ENCODE measurements at places on chromosomes 6 and 20. TPM values are rescaled to one million over a fixed set of nuclear protein-coding genes. Genes with fewer than 3 reads are reported as not detected.

NR2E1 gene
- not detected for polyA plus RNA-seq

DNA sequence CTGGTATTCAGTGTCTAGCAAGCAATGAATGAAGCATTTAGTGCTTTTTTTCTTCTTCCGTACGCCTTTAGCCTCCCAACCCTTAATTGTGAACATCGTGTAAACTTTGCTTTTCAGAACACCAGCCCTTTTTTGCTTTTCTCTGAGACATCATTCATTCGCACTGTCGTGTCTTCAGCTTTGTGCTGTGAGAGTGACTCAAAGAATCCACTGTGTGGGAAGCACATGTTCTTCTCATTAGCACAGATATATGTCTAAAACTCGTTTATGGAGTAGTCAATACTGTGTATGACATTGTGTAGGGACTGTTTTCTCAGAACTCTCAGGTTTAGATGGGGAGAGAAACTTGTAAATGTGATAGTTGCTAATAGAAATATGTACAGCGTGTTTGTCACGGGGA is 279.1 kb downstream of the FARS2 start:
- peaks cover 7% of the 10 kb centered on the region for H3K4me1 ChIP-seq
- H3K27ac ChIP-seq = no peak overlapping the region
- no peaks in the 10 kb centered on the region for H3K36me3 ChIP-seq

GRCh38 chr6:1894954-1895353 is 285.2 kb downstream of the FOXC1 start:
- no peak overlapping the region for H3K4me3 ChIP-seq
- H3K27me3 ChIP-seq = peaks cover 3% of the 10 kb centered on the region
- no peak overlapping the region for H3K27ac ChIP-seq
- H3K36me3 ChIP-seq = no peaks in the 10 kb centered on the region
- H3K4me1 ChIP-seq = no peaks in the 10 kb centered on the region
- no peak for DNase-seq

- H3K4me1 ChIP-seq = peaks cover under 1% of the 10 kb centered on the region
- no peaks in the 10 kb centered on the region for H3K27me3 ChIP-seq
- H3K36me3 ChIP-seq = no peaks in the 10 kb centered on the region
- H3K4me3 ChIP-seq = no peak overlapping the region
These were observed 73.1 kb downstream of the NCOA3 start for GRCh38 chr20:47574616-47575364.

MAD2L1BP gene
- 27.1 TPM for polyA plus RNA-seq

DNA sequence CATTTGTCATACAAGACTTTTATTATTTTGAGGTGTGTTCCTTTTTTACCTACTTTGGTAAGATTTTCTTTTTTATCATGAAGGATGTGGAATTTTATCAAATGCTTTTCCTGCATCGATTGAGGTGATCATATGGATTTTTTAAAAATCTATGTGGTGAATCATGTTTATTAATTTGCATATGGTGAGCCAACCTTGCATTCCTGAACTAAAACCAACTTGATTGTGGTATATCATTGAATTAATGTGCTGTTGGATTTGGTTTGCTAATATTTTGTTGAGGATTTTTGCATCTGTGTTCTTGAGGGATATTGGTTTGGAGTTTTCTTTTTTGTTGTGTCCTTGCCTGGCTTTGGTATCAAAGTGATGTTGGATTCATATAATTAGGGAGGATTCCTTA is 848.1 kb upstream of the EYS start:
- DNase-seq = no peak
- H3K4me3 ChIP-seq = no peak overlapping the region
- H3K27me3 ChIP-seq = no peaks in the 10 kb centered on the region
- no peaks in the 10 kb centered on the region for H3K36me3 ChIP-seq

DNA sequence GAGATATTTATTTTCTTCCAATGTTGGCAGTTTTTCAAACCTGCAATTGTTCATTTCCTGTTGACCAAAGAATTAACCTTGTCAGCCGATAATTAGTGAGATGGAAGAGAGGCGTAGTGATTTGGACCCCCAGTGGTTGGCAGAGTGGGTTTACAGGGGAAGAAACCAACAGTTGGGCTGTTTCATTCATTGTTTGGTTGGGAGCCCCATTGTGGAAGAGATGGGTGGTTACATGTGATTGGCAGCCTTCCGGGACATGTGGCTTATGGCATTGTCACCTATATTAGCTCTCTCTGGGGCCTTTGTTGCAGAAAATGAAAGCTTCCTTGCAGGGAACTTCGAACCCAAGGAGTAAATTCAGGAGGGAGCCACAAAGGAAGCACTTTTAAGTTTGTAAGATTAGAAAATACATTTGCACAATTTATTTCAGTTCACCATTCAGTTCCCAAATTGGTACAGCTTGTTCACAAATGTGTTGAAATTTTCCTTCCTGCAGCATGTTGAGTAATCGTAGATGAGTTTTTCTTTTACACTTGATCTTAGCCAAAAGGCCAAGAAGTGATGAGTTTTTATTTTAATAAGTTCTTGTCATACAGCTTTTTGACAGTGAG is 50.3 kb upstream of the CDKAL1 start:
- H3K27ac ChIP-seq = no peak overlapping the region
- H3K27me3 ChIP-seq = no peaks in the 10 kb centered on the region
- H3K4me1 ChIP-seq = peaks cover 3% of the 10 kb centered on the region
- DNase-seq = no peak
- H3K4me3 ChIP-seq = no peak overlapping the region
- peaks cover 4% of the 10 kb centered on the region for H3K36me3 ChIP-seq

DNA sequence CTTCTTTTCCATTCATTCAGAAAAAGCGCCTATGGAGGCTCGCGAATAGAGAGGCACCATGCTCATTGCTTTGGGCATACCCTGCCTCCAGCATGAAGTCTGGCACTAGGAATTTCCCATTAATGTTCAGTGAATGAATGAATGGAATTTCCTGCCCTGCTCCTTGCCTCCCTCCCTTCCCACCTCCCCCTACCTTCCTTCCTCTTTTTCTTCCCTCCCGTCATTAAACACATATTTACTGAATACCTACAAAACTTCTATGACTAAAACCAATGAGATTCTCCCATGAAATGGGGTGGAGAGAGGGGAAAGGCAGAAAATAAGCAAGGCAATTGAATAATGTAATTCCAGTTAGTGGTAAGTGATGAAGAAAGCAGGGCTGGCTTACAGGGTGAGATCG is 213.8 kb upstream of the AGPAT4 start:
- H3K36me3 ChIP-seq = no peaks in the 10 kb centered on the region
- no peaks in the 10 kb centered on the region for H3K27me3 ChIP-seq
- no peaks in the 10 kb centered on the region for H3K4me1 ChIP-seq
- DNase-seq = no peak

DNA sequence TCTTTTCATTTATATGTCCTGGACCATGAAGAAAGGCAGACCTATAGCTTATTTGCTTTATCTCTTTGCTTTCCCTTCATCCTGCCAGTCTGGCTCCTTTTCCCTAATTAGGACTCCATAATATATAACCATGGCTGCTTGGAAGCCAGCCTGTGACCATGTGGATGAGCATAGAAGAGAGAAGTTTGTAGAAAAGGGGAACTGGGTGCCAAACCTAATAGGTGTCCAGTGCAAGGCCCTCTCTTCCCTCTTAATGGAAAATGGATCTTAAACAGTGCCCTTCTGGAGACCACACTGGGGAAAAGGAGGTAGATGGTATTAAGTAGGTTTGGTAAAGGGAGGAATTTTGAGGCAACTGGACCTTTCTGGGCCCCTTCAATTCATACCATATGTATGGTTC is 16.7 kb upstream of the OSTM1 start:
- no peaks in the 10 kb centered on the region for H3K4me1 ChIP-seq
- H3K4me3 ChIP-seq = no peak overlapping the region
- H3K27ac ChIP-seq = no peak overlapping the region
- H3K27me3 ChIP-seq = no peaks in the 10 kb centered on the region
- no peak for DNase-seq
- H3K36me3 ChIP-seq = no peaks in the 10 kb centered on the region

GRCh38 chr20:7994809-7995208 is 24.8 kb downstream of the TMX4 start:
- no peak overlapping the region for H3K27ac ChIP-seq
- no peaks in the 10 kb centered on the region for H3K27me3 ChIP-seq

C20orf141 gene
- polyA plus RNA-seq = not detected

OOEP gene
- polyA plus RNA-seq = not detected

DNA sequence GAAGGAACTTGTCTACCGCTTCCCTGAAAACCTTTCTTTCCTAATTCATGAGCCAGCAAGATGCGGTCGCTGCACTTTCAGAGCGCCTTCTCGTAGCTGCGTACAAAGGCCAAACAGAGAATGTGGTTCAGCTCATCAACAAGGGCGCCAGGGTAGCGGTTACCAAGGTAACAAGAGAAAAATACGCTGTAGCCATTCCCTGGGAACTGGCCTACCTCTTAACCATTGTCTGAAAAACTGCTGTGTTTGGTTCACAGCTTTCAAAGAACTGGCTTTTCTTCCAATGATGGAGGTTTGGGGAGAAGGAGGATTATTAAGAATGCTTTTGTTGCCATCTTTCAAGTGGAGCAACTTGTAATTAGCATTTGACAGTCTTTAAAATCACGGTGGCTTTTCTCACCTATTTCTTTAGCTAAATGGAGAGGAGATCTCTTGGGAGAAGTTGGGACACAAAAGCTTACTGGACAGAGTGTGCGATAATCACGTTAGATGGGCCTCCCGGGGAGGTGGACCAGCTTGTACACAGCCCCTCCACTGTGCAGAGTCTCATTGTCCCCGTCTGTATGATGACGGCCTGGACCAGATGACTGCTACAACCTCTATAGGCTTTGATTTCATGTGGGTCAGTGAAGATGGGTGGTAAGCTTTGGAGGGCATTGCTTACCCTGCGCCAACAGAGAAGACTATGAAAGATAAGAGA is 71.5 kb downstream of the LYRM2 start:
- H3K27ac ChIP-seq = peak overlapping the region; percentile 36
- H3K4me3 ChIP-seq = no peak overlapping the region

DNA sequence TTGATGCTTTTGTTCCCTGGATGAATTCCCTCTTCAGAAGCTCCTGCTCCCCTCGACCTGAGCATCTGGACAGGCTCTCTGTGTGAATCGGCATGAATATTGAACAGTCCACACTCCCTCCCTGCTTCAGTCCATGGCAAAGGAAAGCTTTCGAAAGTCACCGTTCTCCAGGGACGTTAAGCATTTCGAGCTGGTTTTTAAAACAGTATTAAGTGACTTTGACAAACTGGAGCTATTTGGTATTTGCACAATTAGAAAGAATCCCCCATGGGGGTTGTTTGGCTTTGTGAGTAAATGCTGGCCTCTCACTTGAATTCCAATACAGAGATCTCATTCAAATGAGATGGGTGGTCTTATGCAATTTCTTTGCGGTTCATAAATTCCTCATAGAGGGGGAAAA is 85.3 kb upstream of the TIAM2 start:
- H3K4me1 ChIP-seq = peaks cover 5% of the 10 kb centered on the region
- H3K27me3 ChIP-seq = no peaks in the 10 kb centered on the region
- no peaks in the 10 kb centered on the region for H3K36me3 ChIP-seq
- DNase-seq = no peak
- no peak overlapping the region for H3K4me3 ChIP-seq

DNA sequence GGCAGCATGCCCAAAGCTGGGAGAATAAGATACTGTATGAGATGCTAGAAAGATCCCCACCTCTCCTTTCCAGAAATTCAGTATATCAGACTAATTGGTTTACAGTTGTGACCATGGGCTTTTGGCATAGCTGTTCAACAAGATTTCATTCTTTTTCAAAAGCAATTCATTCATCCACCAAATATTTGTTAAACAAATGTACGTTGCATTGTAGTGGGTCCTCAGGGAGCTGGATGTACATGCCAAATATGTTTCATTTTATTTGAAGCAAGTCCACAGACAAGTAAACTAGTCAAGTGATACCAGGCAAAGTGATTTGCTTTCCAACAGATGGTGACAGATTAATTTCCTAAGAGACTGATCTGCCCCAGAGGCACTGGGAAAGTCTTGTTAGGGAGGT is 85.8 kb upstream of the ESR1 start:
- H3K4me1 ChIP-seq = no peaks in the 10 kb centered on the region
- H3K27ac ChIP-seq = no peak overlapping the region
- DNase-seq = no peak
- no peaks in the 10 kb centered on the region for H3K27me3 ChIP-seq
- no peak overlapping the region for H3K4me3 ChIP-seq
- H3K36me3 ChIP-seq = no peaks in the 10 kb centered on the region

DNA sequence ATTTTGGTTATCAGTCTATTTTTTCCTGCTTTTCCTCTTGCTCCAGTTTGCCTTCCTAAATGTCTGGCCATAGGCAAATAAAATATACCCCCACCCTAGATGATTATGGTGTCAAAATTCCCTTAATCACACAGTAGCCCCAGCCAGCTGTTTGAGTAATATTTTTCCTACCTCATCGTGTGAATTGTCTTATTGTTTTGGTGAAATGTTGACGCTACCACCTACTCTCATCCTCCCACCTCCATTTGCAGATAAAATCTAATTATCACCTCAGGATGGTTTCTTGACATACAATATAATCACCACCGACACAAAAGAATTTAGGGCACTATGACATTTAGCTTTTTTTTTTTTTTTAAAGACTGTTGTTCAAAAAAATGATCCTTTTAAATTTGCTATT is 44.1 kb upstream of the FUCA2 start:
- no peaks in the 10 kb centered on the region for H3K36me3 ChIP-seq
- H3K4me1 ChIP-seq = no peaks in the 10 kb centered on the region
- DNase-seq = no peak
- no peaks in the 10 kb centered on the region for H3K27me3 ChIP-seq
- no peak overlapping the region for H3K27ac ChIP-seq
- H3K4me3 ChIP-seq = no peak overlapping the region

GRCh38 chr6:88220493-88220892 is 54.3 kb upstream of the CNR1 start:
- no peaks in the 10 kb centered on the region for H3K4me1 ChIP-seq
- no peak for DNase-seq
- H3K4me3 ChIP-seq = no peak overlapping the region

GJA1 gene
- polyA plus RNA-seq = 561 TPM

GRCh38 chr6:34295721-34296120 is 46.9 kb upstream of the SMIM29 start:
- no peak overlapping the region for H3K4me3 ChIP-seq
- no peaks in the 10 kb centered on the region for H3K27me3 ChIP-seq
- peaks cover 23% of the 10 kb centered on the region for H3K36me3 ChIP-seq
- DNase-seq = no peak
- H3K4me1 ChIP-seq = no peaks in the 10 kb centered on the region

GRCh38 chr6:75103431-75103830 is 102.4 kb downstream of the COL12A1 start:
- DNase-seq = no peak
- H3K27me3 ChIP-seq = no peaks in the 10 kb centered on the region
- peaks cover 2% of the 10 kb centered on the region for H3K4me1 ChIP-seq
